CD4-positive, alpha-beta T cell (primary cell): ENCODE measurements at places on chromosomes 11 and 22.

GRCh38 chr11:69048694-69049489, at the start of gene TPCN2:
TPCN2 (plus strand) TSS chr11:69048932; CDS start chr11:69048998, 66 bp downstream.
- peak within 1 kb of the TSS; percentile 66 for H3K4me3 ChIP-seq
- peaks cover 39% of the 10 kb centered on the region for H3K4me1 ChIP-seq
- H3K27ac ChIP-seq, result peak within 1 kb of the TSS; percentile 45
- DNase-seq, result peak; percentile 89
- H3K27me3 ChIP-seq, result no peaks in the 10 kb centered on the region

GRCh38 chr11:104736502-104736901, 161.8 kb downstream of the CASP12 start:
- H3K27me3 ChIP-seq, result no peaks in the 10 kb centered on the region
- no peaks in the 10 kb centered on the region for H3K36me3 ChIP-seq
- no peak overlapping the region for H3K4me3 ChIP-seq
- no peak for DNase-seq
- H3K27ac ChIP-seq, result no peak overlapping the region
- H3K4me1 ChIP-seq, result no peaks in the 10 kb centered on the region

DNA sequence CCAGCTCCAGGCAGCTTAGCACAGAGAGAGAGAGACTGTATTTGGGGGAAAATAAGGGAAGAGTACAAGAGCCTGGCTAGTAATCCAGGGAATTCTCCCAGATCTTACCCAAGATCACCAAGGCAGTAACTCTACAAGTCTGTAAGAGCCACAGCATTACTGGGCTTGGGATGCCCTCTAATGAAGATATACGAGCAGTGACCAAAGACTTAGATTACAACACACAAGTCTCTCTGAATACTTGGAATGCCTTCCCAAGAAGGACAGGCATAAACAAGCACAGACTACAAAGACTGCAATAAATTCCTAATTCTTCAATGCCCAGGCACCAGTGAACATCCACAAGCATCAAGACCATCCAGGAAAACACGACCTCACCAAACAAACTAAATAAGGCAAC, 17.7 kb downstream of the DNAJC24 start:
- no peak overlapping the region for H3K4me3 ChIP-seq
- H3K27me3 ChIP-seq, result no peaks in the 10 kb centered on the region
- DNase-seq, result no peak
- peaks cover 4% of the 10 kb centered on the region for H3K36me3 ChIP-seq

GRCh38 chr11:61881397-61881796, 9.9 kb downstream of the FADS3 start:
- no peak overlapping the region for H3K27ac ChIP-seq
- no peaks in the 10 kb centered on the region for H3K27me3 ChIP-seq
- H3K4me1 ChIP-seq, result no peaks in the 10 kb centered on the region
- no peak for DNase-seq

DNA sequence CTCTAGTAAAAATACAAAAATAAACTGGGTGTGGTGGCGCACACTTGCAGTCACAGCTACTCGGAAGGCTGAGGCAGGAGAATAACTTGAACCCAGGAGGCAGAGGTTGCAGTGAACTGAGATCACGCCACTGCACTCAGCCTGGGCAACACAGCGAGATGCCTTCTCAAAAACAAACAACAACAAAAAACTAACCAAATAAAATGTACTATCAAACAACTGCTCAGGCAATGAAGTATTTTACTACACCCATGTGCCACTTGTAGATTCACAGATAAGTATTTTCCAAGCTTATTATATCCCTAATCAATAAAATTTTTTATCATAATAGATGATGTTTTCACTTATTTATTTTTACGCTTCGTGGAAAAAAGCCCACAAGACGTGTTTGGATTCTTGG, 924 bp downstream of the C11orf65 start:
- H3K4me1 ChIP-seq, result peaks cover 12% of the 10 kb centered on the region
- H3K27me3 ChIP-seq, result no peaks in the 10 kb centered on the region
- peak overlapping the region; percentile 73 for H3K4me3 ChIP-seq
- H3K27ac ChIP-seq, result peak overlapping the region; percentile 98
- no peak for DNase-seq

- H3K27ac ChIP-seq, result no peak overlapping the region
- no peak overlapping the region for H3K4me3 ChIP-seq
- no peaks in the 10 kb centered on the region for H3K27me3 ChIP-seq
- DNase-seq, result no peak
- H3K36me3 ChIP-seq, result peaks cover 41% of the 10 kb centered on the region
Observed at GRCh38 chr22:27874185-27874584, 44.9 kb downstream of the PITPNB start.

DNA sequence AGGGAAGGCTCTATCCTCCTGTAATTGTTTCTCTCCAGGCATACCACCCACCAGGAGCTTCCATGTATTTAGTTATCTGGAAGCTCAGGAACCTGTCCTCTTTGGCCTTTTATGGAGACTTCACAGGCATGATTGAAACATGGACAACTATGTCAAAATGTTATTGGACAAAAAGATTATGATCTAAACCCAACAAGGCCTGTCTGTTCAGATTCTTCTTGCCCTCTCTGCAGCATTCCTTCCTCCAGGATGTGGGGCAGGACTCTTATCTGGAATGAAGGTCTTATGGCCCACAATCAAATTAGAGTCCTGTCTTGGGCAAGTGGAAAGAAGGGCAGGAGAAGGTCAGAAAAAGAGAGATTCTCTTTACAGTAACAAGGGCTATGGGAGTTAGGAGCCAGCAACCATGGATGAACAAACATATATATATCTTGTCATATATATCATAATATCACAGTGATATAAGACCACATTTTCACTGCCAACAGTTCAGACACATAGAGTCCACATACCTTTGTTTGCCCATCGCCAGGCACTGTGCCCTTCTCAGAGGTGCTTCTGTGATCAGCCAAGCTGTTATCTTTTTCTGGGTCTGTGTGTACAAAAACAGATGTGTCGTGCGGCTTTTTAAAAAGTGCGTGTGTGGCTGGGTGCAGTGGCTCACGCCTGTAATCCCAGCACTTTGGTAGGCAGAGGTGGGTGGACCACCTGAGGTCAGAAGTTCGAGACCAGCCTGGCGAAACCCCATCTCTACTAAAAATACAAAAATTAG, 42.5 kb upstream of the SUSD2 start:
- H3K4me1 ChIP-seq, result peaks cover 53% of the 10 kb centered on the region
- DNase-seq, result no peak
- no peaks in the 10 kb centered on the region for H3K27me3 ChIP-seq
- no peak overlapping the region for H3K4me3 ChIP-seq
